Activated T-helper 1 cell treated with anti-CD3 and anti-CD28 coated beads, Interleukin-2, amount 50 U/mL, for 16 hours (primary cell): ENCODE measurements at places on chromosomes 2 and 18.

DNA sequence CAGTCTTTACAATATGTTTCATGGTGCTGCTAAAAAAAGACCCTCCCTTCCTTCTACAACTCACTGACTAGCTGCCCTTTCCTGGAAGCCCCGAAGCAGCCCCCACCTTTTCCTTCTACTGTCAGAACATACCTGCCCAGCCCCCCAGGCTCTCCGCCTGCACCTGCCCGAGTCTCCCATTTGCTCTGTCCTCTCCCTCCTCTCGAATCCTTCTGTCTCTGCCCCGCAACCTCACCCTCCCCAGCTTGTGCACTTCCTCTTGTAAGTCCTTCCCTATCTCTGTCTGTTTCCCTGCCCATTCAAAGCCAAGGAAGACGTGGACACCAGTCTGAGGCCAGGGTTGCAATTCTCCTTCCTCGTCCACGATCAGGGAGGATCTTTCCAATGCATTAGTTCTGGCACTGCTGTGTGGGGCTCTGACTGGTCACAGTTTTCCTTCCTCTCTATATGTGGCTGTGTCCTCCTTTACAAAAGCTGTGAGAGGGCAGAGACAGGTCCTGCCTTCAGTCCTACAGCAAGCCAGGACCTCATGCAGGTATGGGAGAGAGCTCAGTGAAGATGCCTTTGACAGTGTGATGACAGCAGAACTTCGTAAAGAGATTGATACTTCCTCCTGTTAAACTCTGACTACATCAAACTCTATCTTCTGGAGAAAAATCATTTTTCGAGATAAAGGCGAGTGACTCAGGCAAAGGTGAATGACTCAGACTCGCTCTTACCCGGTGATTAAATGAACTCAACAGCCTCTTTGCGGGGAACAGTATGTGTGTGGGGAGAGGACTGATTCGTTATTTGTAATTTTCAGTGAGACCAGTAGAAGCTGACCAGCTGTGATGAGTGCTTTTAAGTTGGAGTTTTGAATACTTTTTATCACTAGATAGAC is 14.2 kb downstream of the TNFRSF11A start:
- DNase-seq: no peak

DNA sequence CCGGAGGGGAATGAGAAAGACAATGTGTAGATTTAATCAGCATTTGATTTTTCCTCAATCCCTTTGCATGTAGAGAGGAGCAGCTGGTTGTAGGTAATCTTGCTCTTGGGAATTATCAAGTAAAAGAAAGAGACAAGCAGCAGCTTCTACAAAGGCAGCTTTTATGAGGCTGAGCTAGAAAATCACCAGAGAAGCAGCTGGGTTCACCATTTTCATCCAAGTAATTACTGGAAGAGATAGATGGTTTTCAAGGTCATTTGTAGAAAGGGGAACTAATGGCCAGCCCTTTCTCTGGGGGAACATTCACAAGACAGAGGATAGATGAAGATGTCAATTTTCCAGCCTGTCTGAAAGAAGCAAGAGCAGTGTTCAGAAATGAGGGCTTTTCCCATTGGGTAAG is 113.0 kb downstream of the RND3 start:
- no peak for DNase-seq

DNA sequence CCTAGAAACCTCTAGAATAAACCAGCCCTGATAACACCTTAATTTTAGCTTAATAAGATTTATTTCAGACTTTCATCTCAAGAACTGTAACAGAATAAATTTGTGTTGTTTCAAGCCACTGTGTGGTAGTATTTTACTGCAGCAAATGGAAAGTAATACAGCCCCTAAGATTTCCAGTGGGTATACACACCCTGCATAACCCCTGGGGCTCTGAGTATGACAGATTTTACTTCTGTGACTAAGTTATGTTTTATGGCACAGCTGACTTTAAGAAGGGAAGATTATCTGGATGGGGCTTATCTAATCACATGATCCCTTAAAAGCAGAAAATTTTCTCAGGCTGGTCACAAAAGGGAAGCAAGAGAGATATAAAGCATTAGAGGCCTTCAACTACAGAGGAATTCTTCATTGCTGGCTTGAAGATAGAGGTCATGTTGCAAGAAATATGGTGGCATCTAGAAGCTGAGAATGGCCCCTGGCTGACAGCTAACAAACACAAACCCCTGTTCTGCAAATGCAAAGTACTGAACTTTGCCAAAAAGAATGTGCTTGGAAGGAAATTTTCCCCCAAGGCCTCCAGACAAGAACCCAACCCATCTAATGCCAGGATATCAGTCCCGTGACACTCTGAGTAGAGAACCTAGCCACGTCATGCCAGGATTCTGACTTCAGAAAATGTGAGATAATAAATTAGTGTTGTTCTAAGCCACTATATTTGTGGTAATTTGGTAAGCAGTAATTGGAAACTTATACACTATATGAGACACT is 67.8 kb upstream of the SLC9A2 start:
- no peak for DNase-seq

DNA sequence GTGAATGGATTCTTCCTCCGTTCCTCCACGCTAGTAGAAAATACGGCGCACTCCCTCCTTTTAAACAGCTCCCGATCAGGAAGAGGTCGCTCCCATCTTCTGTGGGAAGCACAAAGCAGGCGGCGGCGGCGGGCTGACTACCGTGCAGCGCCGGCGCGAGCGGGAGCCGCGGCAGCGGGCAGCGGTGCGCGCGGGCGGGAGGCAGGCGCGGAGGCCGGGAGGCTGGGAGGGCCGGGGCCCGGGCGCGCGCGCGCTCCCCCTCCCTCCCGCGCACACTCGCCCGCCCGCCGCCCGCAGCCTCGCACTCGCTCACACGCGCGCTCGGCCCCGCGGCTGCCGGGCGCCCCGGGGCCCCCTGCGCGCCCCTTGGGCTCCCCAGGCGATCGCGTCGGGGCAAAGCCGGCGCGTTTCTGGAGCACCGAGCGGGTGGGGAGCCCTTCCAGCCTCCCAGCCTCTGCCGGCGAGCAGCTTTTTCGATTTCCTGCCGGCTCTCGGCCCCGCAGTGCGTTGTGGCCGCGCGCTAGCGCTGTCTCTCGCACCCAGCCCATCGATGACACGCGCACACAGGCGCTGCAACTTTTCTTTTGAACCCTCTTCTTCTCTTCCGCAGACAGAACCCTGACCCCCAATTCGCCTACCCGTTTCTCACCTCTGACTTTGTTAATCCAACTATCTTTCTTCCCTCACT is at the start of gene SLC8A1:
Gene SLC8A1 (minus strand): TSS at position 173 of the 688 bp plus-strand sequence.
- DNase-seq: no peak

DNA sequence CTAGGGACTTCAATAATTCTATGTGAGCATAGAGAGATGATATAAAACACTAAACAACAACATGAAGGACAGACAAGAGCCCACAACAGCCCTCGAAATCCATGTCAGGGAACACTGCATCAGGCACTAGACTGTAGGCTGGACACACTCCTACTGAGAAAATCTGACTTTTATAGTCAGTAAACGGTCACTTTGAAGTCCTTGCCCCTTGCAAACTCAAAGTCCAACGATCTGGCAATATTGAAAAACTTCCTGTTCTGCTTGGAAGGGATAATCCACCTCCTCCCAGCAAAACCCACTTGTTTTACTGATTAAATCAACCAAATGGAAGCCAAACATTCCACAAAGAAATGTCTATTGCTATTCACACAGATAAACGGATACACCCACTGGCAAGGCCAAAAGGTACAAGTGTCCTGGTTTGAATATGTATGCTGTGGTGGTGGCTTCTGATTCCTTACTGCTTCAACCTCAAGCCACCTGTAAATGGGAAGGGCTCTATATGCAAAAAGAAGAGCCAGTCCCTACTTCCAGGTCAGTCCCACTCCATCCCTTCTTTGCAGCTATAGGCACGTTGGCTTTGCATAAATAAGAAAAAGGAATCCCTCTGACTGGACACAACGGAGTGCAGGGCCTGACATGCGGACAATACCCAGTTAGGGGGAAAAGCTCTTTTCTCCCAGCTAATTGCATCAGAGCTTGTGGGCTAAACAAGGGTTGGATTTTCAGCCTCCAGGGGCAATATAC is 56.6 kb downstream of the STK39 start:
- DNase-seq: no peak

GRCh38 chr2:181306785-181307184 is 150.4 kb upstream of the ITGA4 start:
- DNase-seq: no peak

GRCh38 chr2:17966798-17967197 is 88.3 kb downstream of the KCNS3 start:
- DNase-seq: no peak

DNA sequence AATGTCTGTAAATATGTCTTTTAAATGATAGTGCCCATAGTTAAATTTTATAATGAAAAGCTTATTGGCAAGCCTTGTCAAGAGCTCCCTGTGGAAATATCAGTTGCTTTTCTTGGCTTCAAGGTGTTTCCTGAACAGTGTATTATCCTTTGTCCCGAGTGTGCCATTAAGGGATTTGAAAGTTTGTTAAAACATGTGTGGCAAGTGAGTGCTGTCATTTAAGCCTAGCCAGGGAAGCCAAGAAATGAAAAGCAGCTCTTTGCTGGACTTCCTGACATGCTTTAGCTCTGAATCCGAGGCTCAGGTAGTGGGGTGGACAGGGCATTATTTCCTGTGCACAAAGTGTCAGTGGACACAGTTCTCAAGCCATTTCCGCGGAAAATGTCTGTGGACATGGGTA is 111.5 kb downstream of the DIS3L2 start:
- DNase-seq: no peak

DNA sequence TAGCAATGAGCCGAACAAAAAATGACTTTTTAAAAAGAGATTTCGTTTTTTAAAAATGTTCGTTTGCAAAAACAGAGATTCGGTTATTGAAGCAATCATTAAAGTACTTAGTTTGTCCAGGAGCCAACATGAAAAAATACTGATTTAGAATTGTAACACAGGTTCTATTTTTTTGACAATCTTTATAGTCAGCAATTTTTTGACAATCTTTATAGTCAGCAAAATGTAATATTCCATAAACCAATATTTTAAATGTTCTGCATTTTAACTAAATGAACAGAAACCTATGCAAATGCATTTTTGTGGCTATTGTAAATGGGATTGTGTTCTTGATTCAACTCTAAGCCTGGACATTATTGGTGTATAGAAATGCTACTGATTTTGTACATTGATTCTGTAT is 161.8 kb downstream of the DSEL start:
- no peak for DNase-seq

DNA sequence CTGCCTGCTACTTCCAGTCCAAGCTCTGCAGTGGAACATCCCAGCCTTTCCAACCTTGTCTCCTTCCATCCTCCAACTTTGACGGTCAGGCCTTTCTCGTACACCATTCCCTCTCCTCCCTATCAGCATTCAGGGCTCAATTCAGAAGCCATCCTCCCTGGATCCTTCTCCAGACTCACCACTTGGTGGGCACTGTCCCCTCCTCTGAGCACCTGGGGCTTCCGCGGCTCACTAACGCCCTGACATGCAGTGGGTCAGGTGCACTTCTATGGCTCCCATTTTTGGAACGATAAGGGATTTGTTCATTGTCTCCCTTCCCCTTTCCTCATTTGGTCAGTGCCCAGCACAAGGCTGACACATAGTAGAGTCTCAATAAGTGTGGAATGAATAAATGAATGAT is 56.7 kb downstream of the TNS1 start:
- no peak for DNase-seq

- DNase-seq: no peak
These were observed 1.5 kb downstream of the TTC32 start for GRCh38 chr2:19899985-19900930.

DNA sequence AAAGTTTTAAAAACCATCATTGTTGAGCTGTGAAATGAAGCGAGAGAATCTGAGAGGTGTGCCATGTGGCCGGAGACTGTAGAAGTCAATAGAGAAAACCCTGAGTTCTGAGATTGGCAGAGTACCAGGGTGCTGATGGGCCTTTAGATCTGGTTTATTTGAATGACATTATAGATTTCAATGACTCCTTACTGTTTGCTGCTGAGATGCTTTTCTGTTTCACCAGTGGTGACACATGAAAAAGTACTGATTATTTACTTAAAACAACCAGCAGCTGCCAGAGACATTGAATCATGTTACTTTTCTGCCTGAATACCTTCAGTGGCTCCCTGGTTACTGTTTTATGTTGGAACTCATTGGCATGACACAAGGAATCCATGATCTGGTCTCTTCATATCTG is 602.7 kb upstream of the ZNF804A start:
- DNase-seq: no peak

DNA sequence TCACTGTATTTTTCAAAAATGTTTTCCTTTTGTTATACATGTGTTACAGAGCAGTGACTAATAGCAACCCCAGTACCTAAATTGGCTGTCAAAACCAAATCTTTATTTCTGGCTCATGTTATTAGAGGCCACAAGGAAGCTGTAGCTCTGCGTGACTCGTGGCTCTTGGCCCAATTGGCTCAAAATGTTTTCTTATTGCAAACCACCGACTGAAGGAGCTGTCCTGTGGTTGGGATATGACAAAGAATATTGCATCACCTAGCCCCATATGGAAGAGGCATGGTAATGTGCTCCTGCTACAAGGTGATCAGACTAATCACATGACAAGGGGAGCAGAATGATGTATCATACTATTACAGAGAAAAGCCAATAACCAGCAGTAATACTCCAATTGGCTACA is 1058.5 kb downstream of the CBLN2 start:
- DNase-seq: no peak

DNA sequence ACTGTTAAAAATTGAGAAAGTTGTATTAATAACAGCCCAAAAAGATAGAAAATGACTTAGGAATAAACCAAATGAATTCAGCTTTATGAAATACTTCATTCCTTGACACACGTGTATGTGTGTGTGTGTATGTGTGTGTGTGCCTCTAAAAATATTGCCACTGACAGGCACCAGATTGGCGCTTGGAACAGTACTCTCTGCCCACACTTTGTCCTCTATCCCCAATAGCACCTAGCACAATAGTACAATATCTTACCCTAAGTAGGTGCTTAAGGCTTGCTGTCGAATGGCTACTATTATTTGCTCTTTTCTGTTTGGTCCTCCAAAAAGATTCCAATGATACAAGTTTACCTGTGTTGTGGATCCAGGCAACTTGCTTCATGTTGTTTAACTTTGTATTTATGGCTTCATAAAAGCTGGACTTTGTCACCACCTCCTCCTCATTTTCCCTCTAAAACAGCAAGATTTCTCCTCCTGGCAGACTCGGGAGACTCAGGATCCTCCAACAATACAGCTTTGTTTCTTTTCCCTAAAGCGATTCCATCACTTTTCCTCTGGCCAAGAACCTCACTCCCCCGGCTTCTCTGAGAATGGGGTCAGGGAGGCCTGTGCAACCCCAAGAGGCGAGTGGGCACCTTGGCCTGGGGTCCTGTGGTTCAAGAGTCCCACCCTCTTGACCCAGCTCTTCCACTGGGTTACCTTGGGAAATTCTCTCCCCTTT is 43.3 kb upstream of the LCLAT1 start:
- DNase-seq: no peak

DNA sequence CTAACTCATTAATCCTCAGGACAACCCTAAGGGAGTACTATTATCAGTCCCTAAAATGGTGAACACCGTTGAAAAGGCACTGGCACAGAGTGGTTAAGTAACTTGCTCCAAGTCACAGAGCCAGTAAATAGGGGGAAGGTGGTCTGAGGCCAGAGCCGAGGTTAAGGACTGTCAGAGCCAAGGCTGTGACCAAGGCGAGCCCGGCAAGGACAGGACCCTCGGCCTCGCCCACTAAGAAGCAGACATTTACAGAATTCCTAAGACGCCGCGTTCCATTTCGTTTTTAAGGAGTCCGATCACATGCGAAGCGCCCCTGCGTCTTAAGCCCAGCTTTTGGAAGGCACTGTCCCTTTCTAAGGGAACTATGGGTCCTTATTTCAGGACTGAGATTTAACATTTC is 1.1 kb downstream of the PDIA6 start:
- no peak for DNase-seq

- no peak for DNase-seq
These were observed 147.6 kb downstream of the CCBE1 start for GRCh38 chr18:59549503-59550173.
